NCI-H226 (cell line): ENCODE measurements at places on chromosomes 3 and 15.

DNA sequence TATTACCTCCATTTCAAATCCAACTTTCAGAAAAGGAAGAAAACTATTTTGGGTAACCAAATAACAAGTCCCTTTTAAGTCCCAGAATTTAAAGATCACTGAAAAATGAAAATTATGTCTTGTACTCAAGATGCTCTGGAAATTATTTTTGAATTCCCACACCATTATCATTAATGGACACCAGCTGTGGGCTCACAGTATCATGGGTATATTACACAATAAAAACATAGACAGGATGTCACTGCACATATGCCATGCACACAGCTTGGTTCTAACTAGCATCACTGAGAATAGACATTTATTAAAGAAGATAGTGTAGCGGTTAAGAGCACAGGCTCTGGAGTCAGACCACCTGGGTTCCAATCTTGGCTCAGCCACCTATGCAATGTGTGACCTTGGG, 130.4 kb downstream of the FRMD5 start:
- no peak for DNase-seq

DNA sequence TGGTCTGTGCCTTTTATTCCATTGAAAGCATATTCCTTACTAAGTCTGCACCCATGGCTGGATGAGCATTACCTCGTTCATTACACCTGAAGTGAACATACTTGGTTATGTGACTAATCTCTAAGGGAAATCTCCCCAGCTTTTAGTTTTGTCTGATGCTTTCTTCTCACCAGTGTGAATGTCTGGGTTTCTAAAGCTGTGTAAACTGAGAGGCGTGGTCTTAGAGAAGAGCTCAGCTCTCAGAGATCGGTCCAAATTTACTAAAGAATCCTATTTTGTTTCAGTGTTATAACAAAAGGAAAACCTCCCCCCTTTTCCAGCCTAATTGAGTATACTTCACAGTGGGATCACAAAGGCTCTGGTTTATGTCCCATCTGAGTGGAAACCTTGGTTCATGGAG, 352.3 kb downstream of the PTPRG start:
- DNase-seq = no peak

DNA sequence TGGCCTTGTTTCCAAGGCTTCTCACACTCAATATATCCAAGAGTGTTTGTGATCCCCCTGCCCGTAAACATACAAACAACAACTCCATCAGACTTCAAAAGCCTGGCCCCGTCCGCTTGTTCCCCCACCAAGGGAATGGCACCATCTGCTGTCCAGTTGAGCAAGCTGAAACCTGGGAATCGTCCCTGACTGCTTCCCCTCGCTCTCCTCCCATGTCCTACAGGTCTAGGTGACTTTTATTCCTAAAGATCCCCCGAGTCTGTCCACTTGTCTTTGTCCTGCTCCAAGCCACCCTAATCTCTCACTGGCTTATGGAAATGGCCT, 27.9 kb upstream of the FAM174B start:
- no peak for DNase-seq

DNA sequence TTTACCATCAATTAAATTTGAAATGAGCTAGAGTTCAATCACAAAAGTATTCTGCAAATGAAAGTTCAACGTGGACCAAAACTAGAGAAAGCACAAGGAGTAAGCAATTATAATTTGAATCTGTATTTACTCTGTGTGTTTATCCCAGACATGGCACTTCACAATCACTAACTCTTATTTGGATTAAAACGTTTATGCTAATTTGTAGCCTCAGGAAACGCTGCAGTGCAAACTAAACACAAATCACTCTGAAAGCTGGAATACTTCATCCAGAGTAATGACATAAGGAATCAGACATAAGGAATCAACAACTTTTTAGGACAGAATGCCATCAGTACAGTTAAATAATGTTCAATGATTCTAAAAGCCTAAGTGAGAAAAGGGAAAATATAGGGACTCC, 18.5 kb downstream of the CEP152 start:
- DNase-seq = no peak

DNA sequence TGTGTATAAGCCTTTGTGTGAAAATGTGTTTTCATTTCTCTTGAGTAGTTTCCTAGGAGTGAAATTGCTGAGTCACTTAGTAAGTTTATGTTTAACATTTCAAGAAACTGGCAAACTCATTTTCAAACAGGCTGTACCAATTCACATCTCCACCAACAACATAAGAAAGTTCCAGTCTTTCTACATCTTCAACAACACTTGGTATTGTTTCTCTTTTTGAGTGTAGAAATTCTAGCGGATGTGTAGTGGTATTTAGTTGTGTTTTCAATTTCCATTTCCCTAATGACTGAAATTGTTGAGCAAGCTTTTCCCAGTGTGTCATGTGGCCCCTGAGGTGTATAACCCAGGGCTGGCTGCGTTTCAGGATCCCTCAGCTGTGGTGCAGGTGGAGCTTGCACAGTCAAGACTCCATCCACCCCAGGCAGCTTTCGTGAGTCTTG, 258.5 kb downstream of the PDCD6IP start:
- no peak for DNase-seq

- DNase-seq = no peak
Observed at GRCh38 chr3:17329927-17330326, 412.5 kb downstream of the TBC1D5 start.

- no peak for DNase-seq
Observed at GRCh38 chr3:87793337-87793877, 265.4 kb downstream of the CGGBP1 start.

DNA sequence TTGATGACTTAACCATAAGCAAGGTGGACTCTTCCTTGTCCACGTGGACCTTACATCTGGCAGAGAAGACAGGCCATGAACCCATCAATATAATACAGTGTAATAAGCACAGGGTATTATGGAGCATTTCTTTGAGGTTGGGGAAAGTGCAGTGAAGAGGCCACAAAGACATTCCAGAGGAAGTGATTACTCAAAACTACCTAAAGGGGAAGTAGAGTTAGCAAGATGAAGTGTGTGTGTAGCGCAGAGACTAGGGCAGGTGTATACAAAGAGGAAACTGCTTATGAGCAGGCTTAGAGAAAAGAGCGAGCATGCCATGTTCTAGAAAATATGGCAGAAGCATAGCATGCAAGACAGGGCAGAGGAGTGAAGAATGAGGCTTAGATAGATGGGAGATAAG, 17.9 kb downstream of the CP start:
- no peak for DNase-seq

DNA sequence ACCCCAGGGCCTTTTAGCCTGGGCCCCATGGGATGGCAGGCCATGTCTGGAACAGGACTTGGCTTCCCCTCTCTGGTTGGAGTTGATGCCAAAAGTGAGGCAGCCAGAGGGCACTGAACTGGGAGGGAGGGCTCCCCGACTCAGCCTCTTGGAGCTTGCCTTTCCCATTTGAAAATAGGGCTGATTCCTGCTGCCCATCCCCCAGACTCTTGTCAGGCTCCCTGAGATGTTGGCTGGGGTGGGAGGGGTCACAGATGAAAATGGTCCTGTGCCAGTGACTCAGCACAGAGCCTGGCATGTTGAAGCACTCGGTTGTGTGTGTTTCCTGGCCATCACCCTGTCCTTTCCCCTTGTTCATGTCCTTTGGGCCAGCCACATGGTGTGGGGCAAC, 6.6 kb downstream of the PPCDC start:
- no peak for DNase-seq

DNA sequence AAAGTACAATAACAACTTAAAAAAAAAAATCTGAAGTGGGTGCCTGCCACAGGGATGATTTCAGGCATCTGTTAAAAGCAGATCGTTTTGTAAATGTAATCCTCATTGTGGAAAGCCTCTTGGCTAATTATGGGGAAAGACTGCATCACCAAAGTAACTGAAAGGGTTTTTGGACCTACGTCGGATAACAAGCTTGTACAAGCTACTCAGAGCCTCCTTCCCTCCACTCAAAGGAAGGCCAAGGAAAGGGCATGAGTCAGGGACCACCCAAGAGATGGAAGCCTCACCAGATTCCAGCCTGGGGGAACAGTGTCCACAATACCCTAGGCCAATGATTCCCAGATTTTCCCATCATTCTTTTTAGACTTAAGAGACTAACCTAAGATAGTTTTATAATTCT, 84.3 kb downstream of the ATP1B3 start:
- DNase-seq = no peak

- DNase-seq = no peak
Observed at GRCh38 chr3:117565777-117566176, 856.2 kb downstream of the TUSC7 start.

DNA sequence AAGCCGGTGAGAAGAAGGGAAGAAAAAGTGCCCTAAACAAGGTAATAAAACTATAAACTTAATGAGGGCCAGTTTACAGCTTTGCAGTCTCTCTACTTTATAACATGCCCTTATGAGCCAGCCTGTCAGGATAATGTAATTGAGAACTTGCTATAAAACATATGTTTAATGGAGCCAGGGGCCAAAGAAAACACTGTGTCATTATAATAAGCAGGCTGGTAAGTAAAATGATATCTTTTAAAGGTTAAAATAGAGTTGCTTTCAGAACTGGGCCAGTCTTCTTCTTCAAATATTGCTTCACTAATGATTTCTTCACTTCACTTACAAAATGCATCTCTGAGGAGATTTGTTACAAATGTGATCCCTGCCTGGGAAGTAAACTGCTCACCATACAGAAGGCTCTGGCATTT, 192.5 kb downstream of the SHOX2 start:
- no peak for DNase-seq

DNA sequence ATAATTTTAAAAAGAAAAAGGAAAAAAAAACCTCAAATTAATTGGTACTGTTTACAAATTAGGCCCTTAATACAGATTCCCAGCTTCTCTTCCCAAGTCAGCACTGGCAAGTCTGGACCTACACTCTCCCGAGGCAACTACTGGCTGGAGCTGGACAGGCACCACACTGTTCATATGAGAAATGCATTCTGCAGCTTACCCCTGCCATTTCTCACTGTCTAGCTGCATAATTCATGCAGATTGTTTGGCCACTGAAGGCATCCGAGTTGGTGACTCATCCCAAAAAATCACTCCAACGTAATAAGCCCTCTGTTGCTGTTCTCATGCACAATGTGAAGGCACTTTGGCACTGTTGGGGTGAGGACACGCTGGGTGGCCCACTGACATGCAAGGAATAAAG, 45.3 kb downstream of the ROPN1B start:
- DNase-seq = peak; percentile 15

DNA sequence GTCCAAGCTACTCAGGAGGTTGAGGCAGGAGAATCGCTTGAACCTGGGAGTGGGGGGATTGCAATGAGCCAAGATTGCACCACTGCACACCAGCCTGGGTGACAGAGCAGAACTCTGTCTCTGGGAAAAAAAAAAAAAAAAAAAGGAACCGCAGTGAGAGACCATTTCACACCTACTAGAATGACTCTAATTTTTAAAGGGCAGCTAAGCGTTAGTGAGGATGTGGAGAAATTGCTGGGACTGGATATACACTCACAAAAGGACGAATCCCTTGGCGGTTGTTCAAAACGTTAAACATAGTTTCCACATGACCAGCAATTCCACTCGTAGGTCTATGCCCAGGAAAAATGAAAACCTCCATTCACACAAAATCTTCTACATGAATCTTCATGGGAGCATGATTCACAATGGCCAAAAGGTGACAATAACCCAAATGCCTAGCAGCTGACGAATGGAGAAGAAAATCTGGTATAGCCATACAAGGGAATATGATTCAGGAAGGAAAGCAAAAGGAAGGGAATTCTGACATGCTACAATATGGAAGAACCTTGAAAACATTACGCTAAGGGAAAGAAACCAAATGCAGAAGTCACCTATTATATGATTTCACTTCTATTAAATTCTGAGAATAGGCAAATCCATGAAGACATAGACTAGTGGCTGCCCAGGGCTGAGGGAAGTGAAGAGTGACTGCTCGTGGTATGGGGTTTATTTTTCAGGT, 127.0 kb downstream of the CHSY1 start:
- DNase-seq = no peak

DNA sequence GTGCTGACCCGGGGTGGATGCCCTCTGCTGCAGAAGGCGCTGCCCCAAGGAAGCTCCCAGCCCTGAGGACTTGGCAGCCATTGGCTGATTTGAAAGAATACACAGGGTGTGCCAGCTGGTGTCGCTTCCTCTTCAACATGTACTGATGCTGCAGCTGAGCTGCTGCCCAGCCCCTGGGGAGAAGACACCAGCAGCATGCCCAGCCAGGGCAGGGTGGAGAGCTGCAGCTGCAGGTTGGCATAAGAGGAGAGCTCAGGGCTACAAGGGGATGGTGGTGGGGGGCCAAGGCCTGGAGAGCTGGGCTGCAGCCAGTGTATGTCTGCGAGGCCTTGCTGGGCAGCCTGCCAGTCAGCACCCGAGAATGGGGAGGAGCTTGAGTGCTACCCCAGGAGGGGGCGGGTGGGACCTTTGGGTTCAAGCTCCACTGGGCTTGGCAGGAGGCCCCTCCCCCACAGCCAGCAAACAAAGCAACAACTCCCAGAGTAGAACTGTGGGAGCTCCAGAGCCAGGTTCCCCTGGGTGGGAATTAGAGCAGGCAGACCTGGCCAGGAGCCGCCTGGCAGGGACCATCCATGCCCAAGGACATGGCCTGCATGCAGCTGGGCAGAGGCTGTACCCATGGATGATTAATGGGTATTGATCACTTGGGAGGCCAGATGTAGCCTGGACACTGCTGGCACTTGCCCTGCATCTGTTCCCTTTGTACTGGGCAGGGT, 9.2 kb upstream of the SEMA4B start:
- peak; percentile 48 for DNase-seq
